ENCODE measurements at places on chromosomes 3 and 15.

DNA sequence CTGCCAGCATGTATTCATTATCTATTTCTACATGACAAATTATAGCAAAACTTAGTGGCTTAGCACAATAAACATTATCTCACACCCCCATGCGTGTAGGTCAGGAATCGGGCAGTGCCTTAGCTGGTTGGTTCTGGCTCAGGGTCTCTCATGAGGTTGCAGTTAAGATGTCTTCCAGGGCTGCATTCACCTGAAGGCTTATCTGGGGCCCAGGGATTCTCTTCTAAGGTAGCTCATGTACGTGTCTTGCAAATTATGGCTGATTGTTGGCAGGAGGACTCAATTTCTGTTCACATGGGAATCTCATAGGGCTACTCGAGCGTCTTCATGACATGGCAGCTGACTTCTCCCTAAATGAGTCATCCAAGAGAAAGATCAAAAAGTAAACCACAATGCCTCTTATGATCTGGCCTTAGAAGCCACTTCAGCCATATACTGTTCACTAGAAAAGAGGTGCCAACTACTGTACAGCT is 42.9 kb upstream of the TSC22D2 start:
- DNase-seq, result peak; percentile 76

DNA sequence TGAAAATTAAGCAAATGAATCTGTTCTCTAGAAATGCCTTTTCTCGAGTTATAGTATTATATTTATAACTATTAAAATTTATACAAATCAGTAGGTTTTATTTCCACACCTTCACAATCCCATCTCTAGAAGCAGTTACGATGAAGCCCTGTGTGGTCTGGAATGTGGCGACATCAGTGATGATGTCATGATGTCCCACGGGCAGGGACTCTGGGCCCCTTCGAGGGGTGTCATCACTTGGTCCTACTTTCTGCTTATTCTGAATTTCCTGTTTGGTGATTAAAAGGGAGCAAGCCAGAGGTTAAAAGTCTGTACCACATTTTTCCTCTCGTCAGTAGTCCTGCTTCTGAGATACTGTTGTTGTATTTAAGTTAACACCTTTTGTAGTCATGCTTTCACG is 67.4 kb downstream of the PIK3R4 start:
- no peak for DNase-seq

GRCh38 chr3:121870717-121871116 is 23.5 kb upstream of the SLC15A2 start:
- peak; percentile 5 for DNase-seq

DNA sequence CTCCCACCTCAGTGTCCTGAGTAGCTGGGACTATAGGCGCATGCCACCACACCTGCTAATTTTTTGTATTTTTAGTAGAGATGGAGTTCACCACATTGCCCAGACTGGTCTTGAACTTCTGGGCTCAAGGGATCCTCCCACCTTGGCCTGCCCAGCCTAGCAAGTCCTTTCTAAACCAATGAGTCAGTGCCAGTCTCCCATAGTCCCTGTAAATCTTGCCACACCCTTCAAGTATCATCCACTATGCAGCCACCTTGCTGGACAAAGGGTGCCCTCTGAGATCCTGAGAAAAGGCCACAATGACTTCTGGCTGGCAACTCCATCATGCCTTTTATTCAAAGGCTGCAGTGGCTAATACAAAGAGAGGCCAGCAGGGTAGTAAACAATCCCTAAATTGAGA is 184.0 kb downstream of the ABHD5 start:
- DNase-seq, result no peak

GRCh38 chr3:159418571-159419526 is 569.8 kb upstream of the IL12A start:
- peak; percentile 16 for DNase-seq

GRCh38 chr3:24191801-24192403 is 246.8 kb downstream of the NR1D2 start:
- DNase-seq, result no peak

Data from RKO (cell line).